ENCODE measurements at places on chromosomes 5 and 9.

DNA sequence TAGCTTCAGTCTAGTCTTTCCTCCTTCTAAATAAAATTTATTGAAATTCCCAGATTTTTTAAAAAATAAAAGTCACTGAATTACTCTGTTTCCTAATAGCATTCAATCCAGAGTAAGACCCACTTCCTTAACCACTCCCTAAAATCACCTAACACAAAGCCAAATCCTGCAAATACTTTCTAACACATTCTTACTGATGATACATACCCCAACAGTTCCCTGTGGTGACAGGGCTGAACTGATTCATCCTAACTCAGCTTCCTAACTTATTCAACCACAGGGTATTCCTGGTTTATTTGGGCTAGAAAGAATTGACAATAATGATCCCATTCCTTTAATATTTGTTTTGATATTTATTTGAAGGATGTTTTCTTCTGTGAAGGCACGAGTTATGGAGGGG is 40.7 kb upstream of the ZNF300 start:
- DNase-seq = peak; percentile 73

DNA sequence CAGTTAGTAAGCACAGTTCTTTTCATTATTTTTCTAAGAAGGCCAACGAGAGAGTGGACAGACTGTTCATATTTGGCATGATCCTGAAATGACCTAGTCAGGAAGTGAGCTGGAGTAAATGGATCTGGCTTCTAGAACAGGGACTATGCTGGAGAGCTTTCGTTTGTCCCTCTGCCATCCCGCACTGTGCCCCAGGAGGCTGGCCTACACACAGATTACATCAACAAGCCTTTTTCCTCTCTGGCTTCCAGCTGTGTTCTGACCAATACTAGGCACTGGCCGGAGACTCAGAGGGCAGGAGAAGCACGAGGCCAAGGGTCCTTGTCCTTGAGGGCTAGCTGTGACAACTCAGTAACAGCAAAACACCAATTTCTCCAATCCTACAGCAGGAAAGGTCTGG is 127.8 kb downstream of the MED27 start:
- DNase-seq = no peak

DNA sequence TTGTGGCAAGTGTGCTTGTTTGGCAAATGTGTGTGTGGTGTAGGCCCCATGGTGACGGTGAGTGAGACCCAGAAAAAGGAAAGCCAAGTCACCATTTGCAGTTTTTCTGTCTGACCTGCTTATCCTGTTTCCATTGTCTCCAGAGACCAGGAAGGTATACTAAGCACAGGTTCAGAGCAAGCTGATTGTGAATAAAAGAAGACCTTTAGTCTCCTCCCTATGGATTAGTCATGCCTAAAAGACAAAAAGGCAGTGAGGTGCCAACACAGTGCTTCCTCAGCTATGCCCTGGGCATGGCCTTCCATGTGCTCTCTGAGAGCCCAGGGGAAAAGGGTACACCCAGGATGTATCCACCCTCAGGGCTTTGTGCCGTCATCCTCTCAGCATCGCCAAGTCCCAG is 49.2 kb upstream of the SHOC1 start:
- DNase-seq = no peak

DNA sequence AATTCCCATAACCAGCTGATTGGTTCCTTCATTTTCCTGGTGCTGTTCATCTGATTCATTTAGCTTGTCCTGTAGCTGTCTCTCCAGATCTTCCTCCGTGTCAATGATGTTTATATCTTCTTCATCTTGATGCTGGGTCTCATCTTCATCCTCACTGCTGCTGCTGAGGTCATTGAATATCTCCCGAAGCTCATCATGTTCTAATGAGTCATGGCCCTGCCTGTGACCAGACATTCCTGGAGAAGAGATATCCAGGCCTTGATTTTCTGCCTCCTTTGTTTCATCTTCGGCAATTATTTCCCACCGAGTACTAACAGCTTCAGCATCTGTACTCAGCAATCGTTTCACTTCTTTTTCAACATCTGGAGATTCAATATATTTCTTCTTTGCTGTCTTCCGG is 1.4 kb downstream of the TAF7 start:
- DNase-seq = no peak

GRCh38 chr5:135458356-135458755 is 6.2 kb upstream of the TIFAB start:
- no peak for DNase-seq

GRCh38 chr9:93057703-93058354 is 672 bp upstream of the SUSD3 start:
- DNase-seq = no peak

DNA sequence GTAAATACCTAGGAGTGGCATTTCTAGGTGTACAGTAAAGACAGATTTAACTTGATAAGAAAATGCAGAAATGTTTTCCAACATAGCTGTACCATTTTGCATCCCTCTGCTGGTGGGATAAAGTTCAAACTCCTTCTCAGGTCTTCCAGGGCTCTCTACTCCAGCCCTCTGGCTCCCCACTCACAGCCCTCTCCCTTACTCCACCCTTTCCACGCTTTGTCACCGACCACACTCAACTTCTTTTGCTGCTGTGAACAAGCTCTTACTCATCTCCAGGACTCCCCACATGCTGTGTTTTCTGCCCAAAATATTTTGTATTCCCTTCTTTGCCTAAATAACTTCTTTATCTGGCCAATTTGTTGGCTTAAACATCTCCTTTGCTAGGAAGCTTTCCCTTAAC is 90.6 kb upstream of the OSMR start:
- DNase-seq = peak; percentile 75

- DNase-seq = no peak
Observed at GRCh38 chr5:56605231-56605630, 210.1 kb upstream of the MAP3K1 start.

DNA sequence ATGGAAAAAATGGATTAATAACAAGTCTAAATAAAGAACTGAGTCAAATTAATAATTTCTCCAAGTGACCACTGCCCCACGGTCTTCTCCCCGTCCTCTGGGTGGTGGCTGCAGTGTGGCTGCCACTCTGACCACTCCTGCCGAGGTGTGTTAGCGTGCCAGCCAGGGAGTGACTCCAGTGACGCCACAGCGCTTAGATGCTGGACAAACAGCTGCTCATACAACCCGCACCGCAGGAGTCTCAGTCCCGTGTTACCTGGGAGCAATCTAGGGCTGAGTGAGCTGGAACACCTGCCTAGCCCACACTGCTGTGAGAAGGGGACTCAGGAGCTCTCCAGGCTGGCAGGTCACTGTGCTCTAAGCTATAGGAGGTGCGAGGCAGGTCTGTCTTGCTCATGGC is 10.2 kb downstream of the MAPK9 start:
- no peak for DNase-seq

DNA sequence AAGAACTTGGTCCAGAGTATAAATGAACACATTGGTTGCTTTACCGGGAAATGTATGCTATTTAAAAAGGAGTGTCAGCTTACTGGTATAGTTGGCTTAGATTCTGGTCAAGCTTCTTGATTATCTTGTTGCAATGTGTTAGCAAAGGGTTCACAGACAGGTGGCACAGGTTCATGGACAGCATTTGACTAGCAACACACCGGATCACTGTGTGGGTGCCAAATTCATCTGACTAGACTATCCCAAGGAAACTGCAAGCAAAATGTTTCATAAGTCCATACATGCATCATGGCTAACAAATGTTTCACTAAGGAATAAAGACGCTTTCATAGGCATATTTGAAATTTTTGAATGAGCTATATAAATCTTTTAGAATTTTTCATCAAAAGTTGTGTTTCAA is 274.1 kb downstream of the PLK2 start:
- DNase-seq = peak; percentile 50

GRCh38 chr9:136584401-136584932 is 38.6 kb upstream of the NOTCH1 start:
- DNase-seq = no peak

GRCh38 chr9:3292311-3292710 is 233.5 kb downstream of the RFX3 start:
- peak; percentile 7 for DNase-seq

- DNase-seq = no peak
Observed at GRCh38 chr9:115183436-115183835, 65.5 kb upstream of the TNC start.

DNA sequence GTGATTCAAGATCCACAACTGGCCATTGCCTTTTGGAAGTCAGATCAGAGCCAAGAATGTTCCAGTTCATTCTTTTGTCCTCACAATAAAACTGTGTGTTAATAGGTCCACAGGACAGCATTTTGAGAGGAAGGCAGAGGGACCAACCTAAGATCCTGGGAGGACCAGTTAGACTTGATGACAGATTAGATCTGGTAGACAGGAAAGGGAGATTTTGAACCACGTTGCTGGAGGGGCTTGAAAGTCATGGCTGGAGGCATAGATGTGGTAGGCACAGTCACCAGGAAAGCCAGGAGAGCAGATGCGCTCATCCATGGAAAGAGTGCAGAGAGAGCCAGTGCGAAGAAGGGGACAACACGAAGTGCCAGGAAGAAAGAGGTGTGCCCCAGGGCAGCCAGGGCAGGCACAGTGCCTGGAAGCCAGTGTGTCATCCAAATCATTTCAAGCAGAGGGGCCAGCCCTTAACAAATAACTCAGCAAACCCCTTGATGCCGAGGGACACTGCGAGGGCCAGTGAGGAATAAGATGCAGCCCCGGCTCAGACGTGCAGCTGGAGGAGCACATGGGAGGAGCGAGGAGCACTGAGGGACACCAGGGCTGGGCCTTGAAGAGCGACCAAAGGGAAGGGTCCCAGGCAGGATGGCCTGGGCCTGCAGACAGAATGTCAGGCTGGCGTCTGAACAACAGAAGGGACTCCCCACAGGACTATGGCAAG is 12.8 kb upstream of the SLC2A8 start:
- DNase-seq = no peak

DNA sequence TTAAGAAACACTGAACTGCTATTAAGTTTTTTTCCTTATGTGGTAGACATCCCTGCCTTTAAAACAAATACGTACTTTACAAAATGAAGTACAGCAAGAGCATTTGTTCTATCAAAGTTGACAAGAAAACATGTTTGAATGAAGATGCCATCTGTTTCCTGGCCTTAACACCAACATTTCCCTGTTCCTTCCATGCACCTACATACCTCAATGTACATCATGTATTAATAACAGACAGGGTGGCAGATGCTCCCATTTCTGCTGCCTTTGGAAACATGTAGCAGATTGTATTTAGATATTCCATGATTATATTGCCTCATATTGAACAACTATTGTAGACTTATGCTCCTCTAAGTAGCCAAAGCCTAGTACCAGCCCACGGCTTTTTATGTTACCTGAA is 104.4 kb downstream of the PJA2 start:
- no peak for DNase-seq

DNA sequence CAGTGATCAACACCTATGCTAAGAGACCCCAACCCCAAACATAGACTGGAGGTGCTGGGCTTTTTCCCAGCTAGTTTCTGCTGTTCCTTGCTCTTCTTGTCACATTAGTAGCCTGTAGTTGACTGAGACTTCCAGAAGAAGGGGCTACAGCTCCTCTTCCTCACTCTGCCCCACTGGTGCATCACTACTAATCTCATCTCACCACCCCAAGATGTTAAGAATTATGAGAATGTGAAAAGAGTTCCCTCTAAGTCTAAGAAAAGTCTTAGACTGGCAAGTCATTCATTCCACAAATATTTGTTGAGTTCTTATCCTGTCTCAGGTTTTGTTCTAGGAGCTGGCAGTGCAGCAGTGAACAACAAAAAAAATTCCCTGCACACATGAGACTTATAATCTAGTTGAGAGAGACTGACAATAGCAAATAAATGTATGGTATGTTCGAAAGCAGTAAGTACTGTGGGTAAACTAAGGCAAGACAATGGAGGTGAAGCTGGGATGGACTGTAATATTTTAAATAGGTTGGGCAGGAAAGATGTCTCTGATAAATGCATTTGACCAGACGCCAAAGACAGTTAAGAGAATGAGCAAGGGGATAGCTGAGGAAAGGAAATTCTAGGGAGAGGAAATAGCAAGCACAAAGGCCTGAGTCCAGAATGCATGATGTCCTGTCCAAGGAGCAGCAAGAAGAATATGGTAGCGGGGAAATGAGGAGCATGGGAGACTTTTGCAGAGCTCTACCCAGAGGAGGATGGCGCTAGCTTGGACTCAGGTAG is 92.3 kb downstream of the PTCD2 start:
- DNase-seq = peak; percentile 85

- DNase-seq = no peak
Observed at GRCh38 chr9:113899205-113899604, 23.1 kb downstream of the ZNF618 start.

GRCh38 chr5:142201471-142201887 is 92.9 kb downstream of the NDFIP1 start:
- DNase-seq = peak; percentile 96

Data from fibroblast of skin of right biceps (primary cell).